Naive thymus-derived CD8-positive, alpha-beta T cell (primary cell): ENCODE measurements at places on chromosomes 12 and 14.

- no peak for DNase-seq
These were observed 12.6 kb upstream of the DIO2 start for GRCh38 chr14:80223696-80224465.

GRCh38 chr12:21542403-21542802 is 16.3 kb downstream of the SPX start:
- DNase-seq: no peak

DNA sequence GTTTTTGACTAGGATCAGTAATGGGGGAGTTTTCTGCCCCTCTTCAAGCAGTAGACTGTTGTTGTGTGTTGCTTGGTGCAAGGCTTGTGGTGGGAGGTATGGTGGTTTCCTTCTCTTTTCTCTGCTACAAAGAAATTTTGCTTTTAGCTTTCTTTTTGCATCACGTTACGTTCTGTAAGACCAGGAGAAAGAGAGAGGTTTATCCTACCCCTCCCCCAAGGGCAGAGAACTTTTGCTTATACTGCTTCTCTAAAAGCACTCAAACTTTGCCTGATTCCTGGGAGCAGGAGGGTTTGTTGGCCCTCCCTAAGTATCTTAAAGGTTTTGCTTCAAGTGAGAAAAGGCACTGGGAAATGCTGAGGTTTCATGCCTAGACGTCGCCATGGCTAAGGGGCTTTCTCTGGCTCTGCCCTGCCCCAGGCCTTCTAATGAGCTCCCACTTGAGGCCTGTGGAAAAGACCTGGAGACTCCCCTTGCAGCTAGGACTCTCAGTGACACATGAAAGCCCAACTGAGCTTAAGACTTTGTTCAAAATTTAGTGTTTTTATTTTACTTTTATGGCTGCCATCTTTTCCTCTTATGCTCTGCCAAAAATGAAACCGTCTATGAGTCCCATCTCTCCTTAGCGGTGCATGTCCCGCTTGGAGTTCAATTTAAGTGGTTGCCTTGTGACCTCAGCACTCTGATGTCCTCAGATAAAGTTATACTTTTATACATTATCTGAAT is 49.2 kb downstream of the EIF2S3B start:
- DNase-seq: peak; percentile 78

- DNase-seq: no peak
These were observed 19.6 kb upstream of the WSCD2 start for GRCh38 chr12:108109504-108109903.

- DNase-seq: no peak
These were observed 103.7 kb downstream of the VCPKMT start for GRCh38 chr14:50012644-50013043.

DNA sequence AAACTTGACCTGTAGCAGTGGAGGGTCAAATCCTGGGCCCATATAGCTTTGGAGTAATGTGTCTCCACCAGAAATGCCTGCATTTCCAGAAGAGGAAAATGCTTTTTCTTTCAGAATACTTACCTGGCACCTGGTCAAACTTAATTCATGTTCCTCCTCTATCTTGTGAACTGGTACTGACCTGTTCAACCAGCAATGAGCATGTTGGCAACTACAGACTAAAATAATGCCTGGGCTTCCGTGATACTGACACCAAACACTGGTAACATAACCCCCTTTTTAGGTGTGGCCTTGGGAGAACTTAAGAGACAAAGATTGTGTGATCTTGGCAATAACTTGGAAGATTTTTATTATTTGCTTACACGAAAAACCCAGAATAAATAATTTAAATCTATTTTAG is 23.8 kb upstream of the MGST1 start:
- DNase-seq: no peak

- no peak for DNase-seq
These were observed 62.5 kb upstream of the PYGL start for GRCh38 chr14:51006781-51007211.

- no peak for DNase-seq
These were observed 100.0 kb downstream of the ARF6 start for GRCh38 chr14:49992901-49993339.

DNA sequence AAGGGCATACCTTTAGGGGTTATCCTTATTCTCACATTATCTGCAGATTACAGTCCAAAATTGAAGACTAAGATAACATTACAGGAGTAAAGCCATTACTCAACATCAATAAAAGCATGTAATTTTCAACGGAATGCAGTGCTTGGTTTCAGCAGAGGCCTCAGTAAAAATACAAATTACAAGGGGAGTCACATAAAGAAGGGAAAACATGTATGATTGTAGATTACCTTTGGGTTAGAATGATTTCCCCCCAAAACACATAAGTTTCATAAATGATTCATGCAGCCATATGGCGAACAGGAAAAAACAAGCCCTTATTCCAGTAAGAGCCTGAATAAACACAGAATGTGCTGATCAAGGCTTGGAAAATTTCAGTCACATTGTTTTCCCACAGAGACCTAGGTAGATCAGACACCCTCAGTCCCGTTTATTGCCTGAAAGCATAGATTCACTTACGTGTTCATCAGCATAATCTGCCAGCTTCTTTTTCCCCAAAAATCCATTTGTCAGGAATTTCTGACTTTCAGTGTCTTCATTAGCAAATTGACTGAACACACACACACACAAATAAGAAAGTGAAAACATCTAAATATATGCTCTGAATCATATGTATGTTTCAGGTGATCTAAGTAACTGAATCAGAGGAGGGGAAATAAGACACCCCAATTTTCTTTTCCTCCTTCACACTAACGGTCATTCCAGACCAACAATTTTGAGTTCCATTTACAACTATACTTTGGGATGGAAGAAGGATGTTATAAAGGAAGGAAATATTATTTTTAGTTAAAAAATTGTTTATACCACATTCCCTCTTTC is 37.5 kb downstream of the SLC38A4 start:
- no peak for DNase-seq

GRCh38 chr12:65208964-65209654 is 39.7 kb downstream of the LEMD3 start:
- DNase-seq: no peak

DNA sequence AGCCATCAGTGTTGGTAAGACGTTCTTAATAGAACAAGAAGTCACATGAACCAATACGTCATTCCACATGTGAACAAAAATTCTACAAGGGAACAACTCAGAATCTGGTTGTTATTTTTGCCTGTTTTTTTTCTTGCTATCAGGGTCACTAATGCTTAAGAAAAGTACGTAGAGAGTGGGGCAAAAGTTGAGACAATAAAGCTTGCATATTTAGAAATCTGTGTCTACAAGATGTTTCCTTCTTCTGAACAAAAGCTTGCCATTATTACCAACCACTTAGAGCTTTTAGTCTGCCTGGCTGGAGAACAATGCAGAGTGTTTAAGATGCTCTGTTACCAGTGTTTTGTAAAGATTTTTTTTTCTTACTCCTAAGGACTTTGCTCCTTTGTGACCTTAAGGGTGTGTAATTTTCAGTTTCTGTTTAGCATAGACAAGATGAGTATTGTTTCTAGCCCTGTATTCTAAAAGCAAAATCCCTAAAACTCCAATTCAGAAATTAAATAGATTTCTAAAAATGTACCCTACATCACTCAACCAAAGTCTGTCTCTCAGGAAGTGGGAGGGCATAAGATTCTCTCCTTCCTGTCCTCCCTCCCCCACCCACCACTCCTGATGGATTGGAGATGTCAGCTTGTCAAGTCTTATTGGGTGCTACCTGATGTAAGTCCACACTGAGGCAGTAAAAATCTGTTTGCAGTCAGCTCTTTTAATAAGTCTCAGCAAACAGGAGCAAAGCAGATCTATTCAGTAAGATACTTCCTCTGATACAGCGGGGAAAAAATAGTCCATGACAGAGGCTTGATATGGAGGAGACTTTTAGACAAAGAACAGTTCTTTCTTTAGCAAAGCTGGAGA is 267.6 kb downstream of the GRIN2B start:
- DNase-seq: no peak

- DNase-seq: no peak
These were observed 7.8 kb downstream of the RSRC2 start for GRCh38 chr12:122518908-122519307.

GRCh38 chr12:92289629-92290349 is 144.1 kb upstream of the BTG1 start:
- DNase-seq: no peak

DNA sequence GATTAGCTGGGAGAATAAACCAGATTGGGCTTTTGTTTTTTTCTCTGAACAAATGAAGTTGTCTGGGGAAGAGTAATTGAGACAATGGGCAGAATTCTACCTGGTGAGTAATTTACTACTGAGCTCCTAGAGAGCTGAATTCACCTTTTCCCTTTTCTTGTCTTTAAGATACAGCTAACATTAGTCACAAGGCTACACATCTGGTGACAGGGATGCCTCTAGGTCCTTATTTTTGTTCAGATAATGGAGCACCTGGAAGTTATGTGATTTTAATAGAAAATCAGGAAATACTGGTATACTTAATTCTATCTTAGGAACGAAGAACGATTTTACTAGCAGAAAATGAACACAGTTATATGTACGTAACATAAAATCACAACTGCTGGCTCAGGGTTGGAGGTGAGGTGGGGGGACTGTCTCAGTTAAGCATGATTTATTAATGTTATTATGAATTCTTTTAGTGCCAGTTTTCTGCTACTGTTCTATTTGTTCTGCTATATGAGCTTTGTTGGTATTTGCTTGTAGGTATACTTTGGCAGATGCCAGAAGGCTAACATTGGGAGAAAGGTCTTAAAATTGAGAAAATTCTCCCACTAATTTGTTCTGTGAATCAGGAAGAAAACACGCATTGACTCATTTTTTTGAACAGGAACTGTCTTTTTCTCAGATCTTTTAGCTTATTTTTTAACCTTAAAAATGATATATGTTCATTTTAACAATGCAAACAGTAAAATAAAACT is 482.7 kb upstream of the RGS6 start:
- no peak for DNase-seq

DNA sequence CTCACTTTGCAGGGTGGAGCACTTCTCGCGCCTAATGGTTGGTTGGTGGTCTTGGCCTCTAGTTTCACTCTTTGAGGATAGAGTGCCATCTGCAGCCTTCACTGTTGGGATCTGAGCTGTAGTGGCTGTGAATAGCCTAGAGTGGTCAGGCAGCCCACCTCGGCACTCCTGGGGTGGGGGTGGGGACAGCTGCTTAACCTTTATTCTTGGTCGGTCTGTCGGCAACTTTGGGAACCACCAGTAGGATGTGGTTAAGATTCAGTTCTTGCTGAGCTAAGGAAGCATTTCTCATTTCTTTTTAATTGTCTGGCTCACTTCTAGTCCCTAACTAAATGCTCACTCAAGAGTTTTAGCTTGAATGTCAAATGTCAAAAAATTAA is 21.1 kb downstream of the TMBIM6 start:
- DNase-seq: no peak

DNA sequence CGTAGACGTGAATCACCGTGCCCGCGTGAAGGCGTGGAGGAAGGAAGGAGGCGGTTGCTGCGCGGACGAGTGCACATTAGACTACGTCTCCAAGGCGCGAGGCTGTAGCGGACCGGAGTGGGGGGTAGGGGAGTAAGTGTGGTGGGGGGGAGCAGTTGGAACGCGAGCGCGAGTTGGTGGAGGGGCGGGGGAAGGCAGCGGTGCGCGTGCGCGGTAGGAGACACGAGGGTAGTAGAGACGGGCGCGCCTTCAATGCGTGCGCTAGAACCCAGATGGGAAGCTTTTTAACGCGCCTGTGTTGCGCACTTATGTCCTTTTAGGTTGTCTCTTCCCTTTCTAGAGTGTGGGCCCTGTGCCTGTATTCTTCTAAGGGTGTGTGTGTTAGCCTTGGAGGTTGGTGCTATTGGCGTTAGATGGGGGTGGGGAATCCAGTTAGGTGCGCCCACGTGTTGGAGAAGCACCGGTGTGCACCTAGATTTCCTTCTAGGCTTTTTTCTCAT is 604 bp downstream of the EIF4B start:
- DNase-seq: peak; percentile 68

DNA sequence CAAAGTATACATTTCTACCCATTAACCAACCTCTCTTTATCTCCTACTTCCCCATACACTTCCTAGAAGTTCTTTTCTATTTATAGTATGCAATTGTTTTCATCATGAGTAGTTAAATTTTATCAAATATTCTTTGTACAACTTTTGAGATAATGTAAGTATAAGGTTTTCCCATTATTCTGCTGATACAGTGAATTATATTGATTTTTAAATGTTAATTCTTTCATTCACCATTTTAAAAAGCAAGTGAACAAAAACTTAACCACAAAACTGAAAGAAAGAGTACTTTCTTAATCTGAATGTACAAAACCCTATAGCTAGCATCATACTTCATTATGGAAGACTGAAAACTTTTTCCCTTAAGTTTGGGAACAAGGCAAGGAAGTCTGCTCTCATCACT is 9.5 kb upstream of the SLCO1B3 start:
- DNase-seq: no peak

- DNase-seq: no peak
These were observed 75.9 kb downstream of the TNFAIP2 start for GRCh38 chr14:103199124-103199523.

- DNase-seq: peak; percentile 56
These were observed 31.2 kb downstream of the TAS2R7 start for GRCh38 chr12:10771132-10771733.

- DNase-seq: no peak
These were observed 1.3 kb upstream of the NCOR2 start for GRCh38 chr12:124568431-124569374.

DNA sequence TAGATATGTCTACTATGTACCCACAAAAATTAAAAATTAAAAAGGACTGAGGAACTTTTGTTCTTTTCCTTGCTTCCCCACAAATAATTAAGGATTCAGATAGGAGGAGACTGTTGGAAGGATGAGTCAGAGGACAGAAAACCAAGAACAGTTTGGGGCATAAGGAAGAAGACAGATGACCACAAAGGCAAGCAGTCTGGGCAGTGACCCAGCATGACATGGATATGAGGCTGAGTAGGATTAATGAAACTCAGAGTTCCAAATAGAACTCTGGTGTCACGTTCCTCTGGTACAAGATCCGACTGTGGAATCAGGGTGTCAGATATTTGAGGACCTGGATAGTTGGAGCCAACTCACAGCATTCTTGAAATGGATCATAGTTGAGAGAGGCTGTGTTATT is 89.3 kb upstream of the SLC38A4 start:
- no peak for DNase-seq

DNA sequence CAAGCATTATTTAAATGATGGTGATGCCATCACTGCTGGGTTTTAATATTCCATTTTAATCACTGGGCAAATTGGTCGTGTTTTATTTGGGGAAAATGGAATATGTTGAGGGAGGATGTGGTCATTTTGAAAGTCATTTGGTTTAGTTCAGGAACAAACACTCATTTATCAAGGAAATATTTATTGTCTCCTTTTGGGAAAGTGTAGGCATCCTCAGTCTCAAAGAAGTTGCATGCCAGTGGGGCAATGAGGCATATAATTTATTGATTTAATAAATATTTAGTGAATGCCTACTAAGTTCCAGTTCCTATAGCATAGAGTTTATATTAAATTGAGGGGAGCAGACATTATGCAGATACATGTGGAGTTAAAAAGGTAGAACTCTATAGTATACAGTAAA is 134.3 kb downstream of the NPAS3 start:
- DNase-seq: no peak

GRCh38 chr14:26703686-26704366 is 106.0 kb upstream of the NOVA1 start:
- no peak for DNase-seq
